Cerebellar cortex (tissue), 1 donor: ENCODE measurements at places on chromosomes 6 and 20.

GRCh38 chr6:40586369-40587201 lies 579 bp downstream of the LRFN2 start:
- peak; percentile 25 for DNase-seq

DNA sequence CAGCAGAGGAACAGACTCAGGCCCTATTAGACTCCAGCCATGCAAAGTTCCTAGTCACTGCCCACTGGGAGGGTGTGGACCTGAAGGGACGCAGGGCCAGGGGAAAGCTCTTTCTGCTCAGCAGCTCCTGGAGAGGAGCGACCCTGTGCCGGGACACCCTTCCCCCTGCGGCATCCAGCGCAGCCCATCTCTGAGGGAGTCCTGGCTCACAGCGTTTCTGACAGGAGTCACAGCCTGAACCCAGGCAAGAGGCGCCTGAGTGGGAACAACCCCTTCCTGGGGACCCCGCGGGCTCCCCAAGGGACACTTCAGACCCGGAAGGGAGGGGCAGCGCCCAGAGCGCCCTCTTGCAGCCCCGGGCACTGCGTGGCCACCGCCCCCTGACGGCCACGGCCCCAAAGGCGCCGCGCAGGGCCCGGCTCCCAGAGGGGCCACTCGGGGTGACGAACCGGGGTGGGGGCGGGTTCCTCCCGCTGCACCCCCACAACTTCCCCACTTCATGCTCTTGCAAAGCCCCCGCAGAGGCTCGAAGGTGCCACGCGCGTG lies 862 bp downstream of the UCKL1 start:
- no peak for DNase-seq

GRCh38 chr6:28816339-28816908 lies 107.4 kb downstream of the TRIM27 start:
- DNase-seq: no peak

DNA sequence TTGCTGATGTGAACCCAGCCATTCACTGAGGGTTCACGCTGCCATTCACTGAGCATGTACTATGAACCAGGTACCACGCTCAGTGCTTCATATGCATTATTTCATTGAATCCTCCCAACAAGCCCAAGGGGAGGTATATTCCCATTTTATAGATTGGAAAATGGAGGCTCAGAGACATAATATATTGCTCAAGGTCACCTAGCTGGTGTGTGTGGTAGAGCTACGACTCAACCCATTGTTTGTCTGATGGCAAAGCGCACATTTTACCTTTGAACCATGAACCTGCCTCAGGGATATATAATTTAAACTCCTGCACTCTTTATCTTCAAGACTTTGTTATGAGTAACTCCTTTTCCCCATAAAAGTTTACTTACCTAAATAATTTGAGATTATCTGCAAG lies 28.3 kb downstream of the FERMT1 start:
- no peak for DNase-seq

DNA sequence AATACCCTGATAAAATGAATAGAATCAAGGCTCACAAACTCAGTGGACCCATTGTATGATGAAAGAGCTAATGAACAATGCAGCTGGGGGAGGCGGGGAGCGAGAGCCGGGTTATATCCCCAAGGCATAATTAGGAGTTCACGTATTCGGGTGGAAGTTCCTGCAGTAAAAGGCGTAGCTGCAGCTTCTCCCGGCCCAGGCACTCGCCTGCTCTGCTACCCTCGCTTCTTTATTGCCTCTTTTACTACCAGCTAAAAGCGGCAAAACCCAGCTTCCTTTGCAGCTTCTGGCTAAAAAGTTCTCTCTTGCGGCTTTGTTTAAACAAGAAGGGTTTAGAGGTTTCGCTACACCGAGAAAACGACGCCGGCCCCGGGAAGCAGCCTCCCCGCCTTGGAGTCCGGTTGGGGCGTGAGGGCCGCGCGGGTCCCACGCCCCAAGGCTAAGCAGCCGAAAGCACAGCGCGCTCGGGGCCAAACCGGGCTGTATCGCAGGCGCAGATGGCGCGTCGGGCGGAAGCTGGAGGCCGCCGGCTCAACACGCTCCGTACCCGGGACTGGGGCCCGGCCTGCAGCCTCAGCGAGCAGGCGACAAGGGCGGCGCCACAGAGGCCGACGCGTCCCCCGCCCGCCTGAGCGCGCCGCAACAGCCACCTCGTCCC lies 1.6 kb downstream of the ZBTB2 start:
- DNase-seq: peak; percentile 59

GRCh38 chr20:7891705-7892104 lies 48.6 kb downstream of the HAO1 start:
- no peak for DNase-seq

DNA sequence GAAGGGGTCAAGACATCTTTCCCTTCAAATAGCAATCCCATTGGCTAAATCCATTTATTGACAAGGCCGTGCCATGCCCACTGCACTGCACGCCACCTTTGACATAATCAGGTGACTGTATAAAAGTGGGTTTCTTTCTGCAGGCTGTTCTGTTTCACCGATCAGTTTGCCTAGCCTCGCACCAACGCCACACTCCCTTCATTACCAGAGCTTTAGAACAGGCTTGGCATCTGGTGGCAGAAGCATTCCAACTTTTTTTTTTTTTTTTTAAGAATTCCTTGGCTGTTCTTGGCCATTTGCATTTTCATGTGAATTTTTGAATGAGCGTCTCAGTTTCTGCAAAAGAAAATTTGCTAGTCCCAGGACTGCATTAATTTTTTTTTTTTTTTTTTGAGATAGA lies 78.1 kb downstream of the PPP1R3G start:
- no peak for DNase-seq

DNA sequence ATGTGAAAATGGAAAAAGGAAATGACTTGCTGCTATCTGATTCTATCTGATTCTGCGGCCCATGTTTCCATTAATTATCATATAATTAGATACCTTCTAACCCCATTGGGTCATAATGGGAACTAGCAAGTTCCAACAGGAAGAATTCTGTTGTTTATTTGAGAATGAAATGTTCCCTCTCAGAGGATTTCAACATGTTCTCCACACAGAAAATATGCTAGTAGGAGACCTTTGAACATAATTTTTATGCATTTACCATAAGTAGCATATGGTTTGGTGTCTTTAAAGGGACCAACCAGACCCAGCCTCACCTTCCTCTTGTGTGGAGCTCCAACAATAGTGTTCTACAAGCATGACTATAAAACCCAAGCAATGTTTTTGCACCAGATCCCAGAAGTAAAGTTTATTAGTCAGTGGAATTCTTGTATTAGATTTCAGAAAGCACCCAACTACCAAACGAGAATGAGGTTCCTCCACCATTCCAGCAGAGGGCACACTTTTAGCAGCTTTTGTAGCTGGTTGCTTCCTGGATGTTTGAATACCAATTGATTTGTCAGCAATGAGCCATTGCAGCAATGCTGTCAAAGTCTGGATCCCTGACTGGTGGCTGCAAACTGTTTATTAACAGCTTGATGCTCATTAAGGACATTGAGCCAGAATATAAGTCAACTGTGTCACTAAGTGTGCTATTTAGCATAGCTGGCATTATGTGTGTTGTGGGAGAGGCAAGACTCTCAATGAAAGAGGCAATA lies 143.6 kb upstream of the GJE1 start:
- DNase-seq: peak; percentile 34

DNA sequence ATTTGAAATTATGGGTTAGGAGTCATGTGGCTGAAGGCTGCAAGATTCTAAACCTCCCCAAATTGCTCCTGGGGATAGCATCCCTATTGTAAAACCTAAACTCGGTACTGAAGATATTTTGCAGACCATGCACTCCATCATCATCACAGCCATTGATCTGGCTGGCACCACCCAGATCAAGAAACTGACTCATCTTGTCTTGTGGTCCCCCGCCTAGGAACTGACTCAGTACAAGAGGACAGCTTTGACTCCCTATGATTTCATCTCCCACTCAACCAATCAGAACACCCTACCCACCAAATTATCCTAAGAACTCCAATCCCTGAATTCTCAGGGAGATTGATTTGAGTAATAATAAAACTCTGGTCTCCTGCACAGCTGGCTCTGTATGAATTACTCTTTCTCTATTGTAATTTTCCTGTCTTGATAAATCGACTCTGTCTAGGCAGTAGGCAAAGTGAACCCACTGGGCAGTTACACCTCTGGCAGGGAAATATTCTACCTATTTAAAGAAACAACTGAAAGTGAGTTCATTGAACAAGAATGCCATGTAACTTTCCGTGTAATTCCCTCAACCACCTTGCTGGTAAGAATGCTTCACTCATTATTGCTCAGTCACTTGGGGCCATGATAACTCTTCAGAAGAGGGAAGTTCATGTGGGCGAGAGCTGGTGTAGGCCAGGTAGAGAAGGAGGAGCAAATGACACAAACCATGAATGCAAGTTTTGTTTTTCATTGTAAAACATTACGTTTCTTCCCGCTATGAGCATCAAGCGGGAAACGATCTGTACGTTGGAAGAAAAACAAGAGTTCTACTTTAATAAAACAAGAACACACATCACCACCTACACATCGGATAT lies 602.9 kb upstream of the ARID1B start:
- no peak for DNase-seq

DNA sequence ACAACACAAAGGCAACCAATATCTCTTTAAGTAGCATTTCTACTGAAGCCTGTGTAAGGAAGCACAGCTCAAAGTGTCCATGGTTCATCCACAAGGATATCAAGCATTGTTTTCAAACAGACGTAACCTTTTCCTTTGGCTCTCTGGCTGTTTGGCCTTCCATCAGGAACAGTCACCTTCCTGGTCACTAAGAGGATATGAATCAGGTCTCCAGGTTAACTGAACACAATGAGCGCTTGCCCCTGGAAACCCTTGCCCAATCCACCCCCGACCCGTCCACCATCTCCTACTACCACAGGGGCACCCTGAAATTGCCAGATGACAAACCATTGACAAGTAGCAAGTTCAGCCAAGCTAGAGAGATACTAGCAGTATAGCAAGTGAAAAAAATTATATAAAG lies 114.4 kb upstream of the COL21A1 start:
- DNase-seq: no peak

- DNase-seq: no peak
These were observed 191.3 kb upstream of the PROKR2 start for GRCh38 chr20:5508044-5508443.

- DNase-seq: no peak
These were observed 124.7 kb upstream of the TCF21 start for GRCh38 chr6:133764008-133764753.

DNA sequence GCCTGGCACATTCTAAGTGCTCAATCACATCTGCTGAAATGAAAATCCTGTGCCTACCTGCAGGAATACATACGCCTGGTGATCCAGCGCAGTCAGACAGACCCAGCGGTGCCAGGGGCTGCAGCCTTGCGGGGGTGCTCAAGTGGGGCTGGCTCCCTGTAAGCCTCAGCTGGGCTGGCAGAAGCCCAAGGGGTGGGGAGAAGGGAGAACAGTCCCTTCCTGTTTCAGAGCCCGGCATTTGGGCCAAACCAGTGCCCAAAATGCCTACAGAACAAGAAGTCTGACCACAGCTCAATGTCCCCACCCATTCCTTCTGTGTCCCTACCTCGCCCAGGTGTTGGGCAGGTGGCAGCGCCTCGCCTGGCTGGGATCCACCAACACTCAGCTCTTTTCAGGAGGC lies 22.6 kb downstream of the KCNK15 start:
- no peak for DNase-seq

DNA sequence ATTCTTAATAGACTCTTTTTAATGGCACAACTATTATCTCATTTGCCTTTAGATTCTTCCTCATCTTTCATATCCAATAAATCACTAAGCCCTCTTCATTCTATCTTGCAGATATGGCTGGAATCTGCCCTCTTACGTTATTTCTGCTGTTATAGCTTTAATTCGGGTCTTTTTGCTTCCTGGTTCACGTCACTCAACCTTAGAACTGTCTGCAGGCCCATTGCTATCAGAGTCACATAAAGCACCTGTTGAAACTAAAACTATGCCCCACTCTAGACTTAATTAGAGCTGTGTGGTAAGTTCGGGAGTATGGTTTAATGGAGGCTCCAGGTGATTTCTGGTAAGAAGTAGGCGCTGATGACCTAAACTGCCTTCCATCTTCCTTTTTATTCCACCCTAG lies 988 bp downstream of the QRSL1 start:
- DNase-seq: no peak

DNA sequence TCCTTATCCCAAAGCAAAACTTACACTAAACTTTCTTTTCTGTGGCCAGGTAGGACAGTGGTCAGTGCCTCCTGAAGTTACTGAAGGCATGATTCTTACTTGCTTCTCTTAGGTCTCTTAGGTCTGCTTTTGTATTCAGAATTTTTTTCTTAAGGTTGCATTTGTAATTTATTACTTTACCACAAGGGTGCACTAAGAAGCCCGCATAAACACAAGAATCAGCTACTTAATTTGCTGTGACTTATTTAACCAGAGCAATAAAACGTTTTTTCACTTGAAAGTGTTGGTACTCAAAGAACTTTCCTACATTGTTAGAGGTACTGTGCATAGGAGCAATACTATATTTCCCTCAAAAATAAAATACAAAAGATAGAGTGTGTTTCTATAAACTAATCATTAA lies 75.4 kb upstream of the LAMA2 start:
- DNase-seq: peak; percentile 5

GRCh38 chr6:13870214-13870830 lies 54.4 kb upstream of the RNF182 start:
- DNase-seq: peak; percentile 15

- no peak for DNase-seq
These were observed 32.3 kb downstream of the ELOVL2 start for GRCh38 chr6:11011787-11012234.

GRCh38 chr6:56486681-56487080 lies 156.0 kb downstream of the DST start:
- DNase-seq: no peak

DNA sequence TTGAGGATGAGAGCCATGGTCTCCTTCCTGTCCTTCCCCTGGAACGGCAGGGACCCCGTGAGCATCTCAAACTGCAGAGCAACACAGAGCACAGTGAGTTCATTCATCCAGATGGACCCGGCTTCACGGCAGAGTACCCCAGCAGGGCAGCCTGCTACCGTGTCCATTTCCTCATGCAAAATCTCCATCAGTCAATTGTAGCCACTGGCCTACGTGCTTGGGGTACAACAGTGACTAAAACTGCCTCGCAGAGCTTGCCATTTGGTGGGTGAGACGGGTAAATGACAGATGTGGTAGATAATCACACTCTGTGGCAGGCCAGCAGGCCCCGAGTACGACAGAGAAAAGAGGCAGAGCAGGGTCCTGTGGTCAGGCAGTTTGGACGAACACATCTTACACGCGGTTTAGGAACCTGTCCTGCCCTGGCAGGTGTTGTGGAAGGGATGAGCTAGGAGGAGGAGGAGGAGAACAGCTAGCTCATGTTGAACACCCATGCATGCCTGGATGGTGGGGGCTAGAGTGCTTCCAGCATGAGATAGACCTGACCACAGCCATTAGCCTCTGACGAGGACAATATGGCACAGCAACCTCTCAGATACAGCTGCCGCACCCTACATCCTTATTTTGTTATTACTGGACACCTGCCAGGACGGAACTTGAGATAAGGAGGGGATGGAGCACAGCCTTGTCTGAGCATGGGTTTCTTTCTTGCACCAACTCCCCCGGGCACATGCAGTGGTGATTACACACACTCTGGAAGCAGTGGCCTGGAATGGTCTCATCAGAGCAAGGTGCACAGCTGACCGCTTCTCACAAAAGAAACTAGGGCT lies 95.6 kb downstream of the RAMACL start:
- DNase-seq: no peak

GRCh38 chr6:93164781-93165180 lies 254.6 kb downstream of the EPHA7 start:
- no peak for DNase-seq
